A549 treated with CpdA at 1 μM for 4 hours (cell line): ENCODE measurements at places on chromosomes 6 and 20. TPM values are rescaled to one million over a fixed set of nuclear protein-coding genes. Genes with fewer than 3 reads are reported as not detected.

The MOG gene
- total RNA-seq, result not detected in 5 replicates

The INSM1 gene
- not detected in 5 replicates for total RNA-seq

The ALDH8A1 gene
- total RNA-seq, result 0.21 to 0.65 TPM (median 0.34 TPM) in 5 replicates

The CLVS2 gene
- 0.02 to 0.14 TPM (median 0.07 TPM) in 5 replicates for total RNA-seq

The CST11 gene
- not detected in 5 replicates for total RNA-seq
